ENCODE measurements at places on chromosomes 4 and X. TPM values are rescaled to one million over a fixed set of nuclear protein-coding genes. Genes with fewer than 3 reads are reported as not detected.

GRCh38 chr4:153181700-153182099 is 22.5 kb upstream of the TRIM2 start:
- no peaks in the 10 kb centered on the region for H3K36me3 ChIP-seq
- no peaks in the 10 kb centered on the region for H3K4me1 ChIP-seq
- H3K4me3 ChIP-seq = no peak overlapping the region

- no peaks in the 10 kb centered on the region for H3K36me3 ChIP-seq
- H3K4me1 ChIP-seq = no peaks in the 10 kb centered on the region
- H3K27me3 ChIP-seq = peaks cover 6% of the 10 kb centered on the region
Measured at GRCh38 chrX:71910986-71911730, 513 bp downstream of the NHSL2 start.

GRCh38 chrX:103789004-103789403 is 12.4 kb downstream of the PLP1 start:
- no peak overlapping the region for H3K27ac ChIP-seq
- no peaks in the 10 kb centered on the region for H3K4me1 ChIP-seq
- H3K27me3 ChIP-seq = no peaks in the 10 kb centered on the region
- H3K4me3 ChIP-seq = no peak overlapping the region

GRCh38 chr4:5126231-5126630 is 75.0 kb downstream of the STK32B start:
- no peaks in the 10 kb centered on the region for H3K27me3 ChIP-seq
- no peak overlapping the region for H3K4me3 ChIP-seq
- no peak overlapping the region for H3K27ac ChIP-seq
- H3K4me1 ChIP-seq = no peaks in the 10 kb centered on the region
- no peaks in the 10 kb centered on the region for H3K36me3 ChIP-seq

The SLC16A2 gene
- 0.78 TPM for total RNA-seq

DNA sequence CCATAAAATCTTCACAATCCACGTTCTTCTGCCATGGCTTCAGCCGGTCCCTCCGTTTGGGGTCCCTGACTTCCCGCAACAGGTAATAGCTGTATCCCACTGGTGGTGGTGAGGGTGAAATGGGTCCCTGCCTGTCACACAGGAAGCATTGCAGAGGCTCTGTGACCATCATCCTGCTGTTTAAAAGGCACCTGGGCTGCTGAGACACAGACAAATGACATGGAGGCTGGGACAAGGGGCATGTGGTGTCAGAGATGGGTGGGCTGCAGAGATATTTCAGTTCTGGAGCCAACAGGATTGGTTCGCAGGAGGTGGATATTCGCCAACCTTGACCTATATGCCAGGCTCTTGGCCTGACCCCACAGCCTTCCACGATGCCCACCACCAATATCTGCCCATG is 82.1 kb downstream of the JAKMIP1 start:
- no peak overlapping the region for H3K27ac ChIP-seq
- H3K4me1 ChIP-seq = no peaks in the 10 kb centered on the region
- H3K36me3 ChIP-seq = no peaks in the 10 kb centered on the region
- no peak for DNase-seq

DNA sequence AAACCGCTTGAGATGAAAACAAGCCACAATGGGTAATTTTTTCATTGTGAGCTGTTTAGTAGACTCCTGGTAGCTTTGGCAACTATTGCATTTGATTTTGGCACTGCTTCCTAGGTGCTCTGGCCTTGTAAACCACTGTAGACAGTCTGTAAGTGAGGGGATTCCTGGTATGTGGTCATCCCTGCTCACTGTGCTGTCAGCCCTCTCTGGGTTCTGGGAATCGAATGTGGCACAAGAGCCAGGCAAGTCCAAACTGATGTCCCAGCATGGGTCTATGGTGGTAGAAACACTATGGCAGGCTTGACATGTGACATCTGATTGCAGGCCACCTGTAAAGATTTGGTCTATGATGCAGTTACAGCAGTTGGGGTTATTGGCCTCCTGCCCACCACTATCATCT is 2.5 kb downstream of the USP51 start:
- DNase-seq = no peak
- H3K4me1 ChIP-seq = peaks cover 6% of the 10 kb centered on the region
- H3K4me3 ChIP-seq = no peak overlapping the region
- no peaks in the 10 kb centered on the region for H3K27me3 ChIP-seq

- H3K27me3 ChIP-seq = no peaks in the 10 kb centered on the region
- H3K4me3 ChIP-seq = no peak overlapping the region
- H3K27ac ChIP-seq = no peak overlapping the region
- DNase-seq = no peak
- H3K4me1 ChIP-seq = peaks cover 15% of the 10 kb centered on the region
- peaks cover 3% of the 10 kb centered on the region for H3K36me3 ChIP-seq
Measured at GRCh38 chr4:15021946-15022345, 19.7 kb downstream of the CPEB2 start.

The CXorf65 gene
- 9.5 TPM for total RNA-seq

The VSIG4 gene
- total RNA-seq = 0.64 TPM

The CRMP1 gene
- not detected for total RNA-seq

DNA sequence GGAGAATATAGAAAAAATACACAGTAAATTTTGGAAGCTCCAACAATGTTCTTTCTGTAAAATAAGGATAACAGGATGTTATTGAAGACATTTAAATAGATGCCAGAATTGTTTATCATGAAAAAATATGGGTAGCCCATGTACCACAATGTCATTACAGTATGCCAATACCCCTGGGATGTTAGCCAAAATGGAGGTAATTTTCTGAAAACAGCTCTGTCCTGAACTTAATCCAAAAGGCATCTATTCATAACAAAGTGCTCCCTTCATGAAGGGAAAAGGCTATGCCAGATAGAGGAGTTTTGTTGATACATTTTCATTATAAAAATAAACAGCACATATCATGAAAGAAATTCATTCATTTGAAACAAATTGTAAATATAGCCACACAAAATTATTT is 1902.6 kb upstream of the AGA start:
- H3K27me3 ChIP-seq = no peaks in the 10 kb centered on the region
- no peaks in the 10 kb centered on the region for H3K4me1 ChIP-seq
- H3K4me3 ChIP-seq = no peak overlapping the region
- no peak for DNase-seq
- H3K36me3 ChIP-seq = no peaks in the 10 kb centered on the region

Data from CD8-positive, alpha-beta memory T cell (primary cell).